Stimulated activated CD8-positive, alpha-beta memory T cell treated with anti-CD3 and anti-CD28 coated beads, Interleukin-15, amount 100 ng/mL, for 4 hours (primary cell): ENCODE measurements at places on chromosomes 7 and 10.
A peak's percentile ranks its signal among the peaks of the same experiment; 100 is the strongest.

- no peak for DNase-seq
These were observed 113.9 kb downstream of the DNAJC1 start for GRCh38 chr10:21889477-21890275.

DNA sequence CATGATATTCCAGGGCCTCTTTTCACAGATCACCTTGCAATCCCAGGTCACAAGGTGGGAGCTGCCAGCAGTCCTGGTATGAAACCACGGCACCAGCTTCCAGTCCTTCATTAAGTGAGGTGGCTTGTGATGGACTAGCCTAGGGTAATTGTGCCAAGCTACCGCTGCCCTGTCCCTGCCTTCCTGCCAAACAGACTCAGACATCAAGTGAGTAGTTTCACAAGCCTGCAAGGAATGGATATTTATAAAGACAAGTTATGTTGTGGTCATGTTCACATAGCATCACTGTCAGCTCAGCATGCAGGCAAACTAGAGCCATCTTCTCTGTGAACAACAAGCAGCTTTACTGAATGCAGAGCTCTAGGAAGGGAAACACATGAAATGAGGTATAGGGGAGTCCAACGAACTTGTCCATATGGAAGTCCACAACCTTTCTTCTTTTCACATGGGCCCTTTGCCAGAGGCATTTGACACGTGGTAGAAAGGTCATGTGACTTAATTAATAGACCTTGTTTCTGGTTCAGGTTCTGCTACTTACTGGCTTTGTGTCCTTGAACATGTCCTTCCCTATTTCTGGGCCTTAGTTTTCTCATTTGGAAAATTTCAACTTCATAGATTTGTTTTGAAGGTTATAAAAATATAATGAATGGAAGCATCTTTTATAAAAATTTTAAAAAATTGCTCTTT lies 1061.2 kb downstream of the KCNMA1 start:
- no peak for DNase-seq

GRCh38 chr10:28970231-28970630 lies 292.9 kb downstream of the BAMBI start:
- DNase-seq, result no peak

GRCh38 chr7:156684661-156685060 lies 44.1 kb downstream of the RNF32 start:
- no peak for DNase-seq

DNA sequence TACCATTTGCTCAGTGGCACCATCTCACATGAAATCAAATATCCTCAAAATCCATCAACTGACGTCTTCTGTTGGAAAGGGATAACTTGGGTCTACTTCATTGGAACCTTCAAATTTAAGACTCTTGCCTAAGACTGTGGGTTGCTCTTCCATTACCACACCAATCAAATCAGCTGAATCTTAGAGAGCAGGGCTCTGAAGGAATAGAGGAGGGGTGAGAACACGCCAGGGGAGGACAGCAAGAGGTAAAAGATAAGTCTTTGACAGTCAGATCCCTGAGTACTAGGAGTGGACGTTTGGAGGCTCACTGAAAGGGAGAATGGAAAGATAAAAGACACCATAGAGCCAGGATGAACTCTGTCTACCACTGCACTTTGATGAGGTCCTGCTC lies 107.5 kb downstream of the CCDC71L start:
- no peak for DNase-seq

DNA sequence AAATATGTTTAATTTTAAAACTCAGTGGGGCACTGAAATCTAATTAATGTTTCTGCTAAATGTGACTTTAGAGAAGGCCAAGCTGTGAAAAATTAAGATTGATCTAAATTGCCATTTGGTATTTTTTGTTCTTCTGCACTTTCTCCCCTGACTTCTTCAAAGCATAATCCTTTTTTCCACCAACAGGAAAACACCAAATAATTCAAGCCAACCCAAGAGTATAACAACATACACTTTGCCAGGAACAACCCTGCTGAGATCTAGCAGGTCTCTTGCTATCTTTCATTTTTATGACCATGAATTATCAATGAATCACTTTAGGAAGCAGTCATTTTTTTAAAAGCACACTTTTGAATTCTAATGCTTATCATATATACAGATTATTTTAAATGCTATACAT lies 100.1 kb downstream of the USP6NL start:
- no peak for DNase-seq

- DNase-seq, result no peak
These were observed 183.6 kb downstream of the PLXNA4 start for GRCh38 chr7:132392713-132393112.

- no peak for DNase-seq
These were observed 41.2 kb downstream of the PARD3 start for GRCh38 chr10:34773636-34774630.

GRCh38 chr10:43224321-43224720 lies 42.5 kb downstream of the RASGEF1A start:
- no peak for DNase-seq

DNA sequence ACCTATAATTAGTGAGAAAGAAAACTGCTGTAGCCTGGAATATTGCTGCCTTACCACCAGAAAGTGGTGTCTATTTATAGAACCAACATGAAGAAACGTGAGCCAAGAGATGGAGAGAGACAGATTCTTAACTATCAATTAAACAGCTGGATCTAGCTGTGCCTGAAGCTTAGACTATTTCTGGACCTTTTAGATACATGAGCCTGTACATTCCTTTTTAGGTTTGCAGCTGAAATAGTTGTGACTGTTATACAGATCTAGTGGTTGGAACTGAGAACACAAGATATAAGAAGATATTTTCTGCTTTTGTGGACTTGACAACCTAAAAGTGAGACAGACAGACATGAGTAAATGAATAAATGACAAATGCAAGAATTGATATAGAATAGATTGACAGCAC lies 73.4 kb downstream of the CDK14 start:
- no peak for DNase-seq

- no peak for DNase-seq
These were observed 77.9 kb upstream of the LRRN3 start for GRCh38 chr7:111012799-111013675.

- DNase-seq, result no peak
These were observed 443.7 kb downstream of the TYW1 start for GRCh38 chr7:67440321-67440720.

DNA sequence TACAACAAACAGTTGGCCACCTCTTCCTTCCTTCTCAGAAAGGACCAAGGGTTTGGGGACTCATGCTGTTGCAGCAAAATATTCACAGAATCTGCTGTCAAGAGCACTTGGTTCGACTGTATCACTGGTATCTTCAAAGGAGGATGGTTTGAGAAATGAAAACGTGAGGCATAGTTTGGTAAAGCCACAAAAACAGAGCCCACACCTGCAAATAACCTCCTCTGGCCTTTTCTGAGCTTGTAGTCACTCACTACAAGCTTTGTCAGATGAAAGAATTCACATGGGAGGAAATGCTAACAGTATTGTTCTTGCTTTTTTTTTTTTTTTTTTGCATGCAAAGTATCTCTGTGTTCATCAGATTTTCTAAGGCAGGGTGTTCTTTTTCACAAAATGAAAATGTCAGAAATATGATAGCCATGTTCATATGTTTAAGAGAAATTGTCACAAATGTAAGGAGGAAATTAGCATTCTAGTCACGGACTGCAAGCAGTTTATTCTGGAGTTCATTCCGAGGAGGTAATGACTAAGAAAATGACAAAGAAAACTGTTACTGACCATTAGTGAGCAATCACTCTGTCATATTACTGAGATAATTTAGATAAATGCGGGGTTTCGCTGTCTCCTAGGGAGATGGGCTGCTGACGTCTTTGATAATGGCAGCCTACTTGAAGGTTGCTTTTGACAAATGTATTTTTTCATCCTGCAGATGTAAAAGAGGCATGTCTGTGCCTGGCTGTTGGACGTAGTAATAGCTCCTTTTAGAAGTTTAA lies 117.8 kb upstream of the MYO3A start:
- no peak for DNase-seq

DNA sequence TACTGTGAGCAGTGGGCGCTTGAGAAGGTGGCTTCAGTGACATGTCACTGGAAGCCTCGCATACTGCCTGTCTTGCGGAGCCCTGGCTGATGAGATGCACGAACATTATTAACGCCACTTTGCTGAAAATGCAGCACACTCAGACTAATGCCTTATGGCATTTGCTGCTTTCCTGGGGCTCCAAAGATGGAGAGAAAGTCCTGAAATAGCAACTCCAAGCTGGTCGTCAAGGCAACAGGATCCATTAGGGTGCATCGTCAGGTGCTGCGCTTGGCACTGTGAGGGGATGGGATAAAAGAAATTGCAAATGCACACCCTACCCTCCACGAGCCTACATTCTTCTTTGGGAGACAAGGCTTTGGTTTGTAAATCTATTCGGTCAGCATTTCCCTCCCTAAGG lies 592.5 kb downstream of the TYW1 start:
- DNase-seq, result no peak

GRCh38 chr7:55365675-55366460 lies 731 bp downstream of the LANCL2 start:
- peak; percentile 88 for DNase-seq

DNA sequence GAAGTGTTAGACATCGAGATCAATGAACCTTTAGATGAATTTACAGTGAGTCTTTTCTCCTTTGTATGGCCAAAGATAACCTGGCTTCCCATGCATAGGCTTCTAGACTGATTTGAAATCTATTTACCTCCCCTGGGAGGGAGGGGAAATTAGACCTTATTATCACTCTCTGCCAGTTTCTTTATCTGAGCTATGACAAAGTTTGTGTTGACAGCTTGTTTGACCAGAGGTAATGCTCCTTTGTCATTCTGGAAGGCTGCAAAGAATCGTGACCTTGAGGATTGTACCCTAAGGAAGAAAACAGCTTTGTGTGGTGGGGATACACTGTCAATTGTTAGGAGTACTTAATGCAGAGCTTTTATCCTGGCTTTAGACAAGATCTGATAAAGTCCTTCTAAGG lies 36.4 kb downstream of the RBM33 start:
- DNase-seq, result no peak

- no peak for DNase-seq
These were observed 36.8 kb downstream of the MARCHF5 start for GRCh38 chr10:92327445-92328433.

DNA sequence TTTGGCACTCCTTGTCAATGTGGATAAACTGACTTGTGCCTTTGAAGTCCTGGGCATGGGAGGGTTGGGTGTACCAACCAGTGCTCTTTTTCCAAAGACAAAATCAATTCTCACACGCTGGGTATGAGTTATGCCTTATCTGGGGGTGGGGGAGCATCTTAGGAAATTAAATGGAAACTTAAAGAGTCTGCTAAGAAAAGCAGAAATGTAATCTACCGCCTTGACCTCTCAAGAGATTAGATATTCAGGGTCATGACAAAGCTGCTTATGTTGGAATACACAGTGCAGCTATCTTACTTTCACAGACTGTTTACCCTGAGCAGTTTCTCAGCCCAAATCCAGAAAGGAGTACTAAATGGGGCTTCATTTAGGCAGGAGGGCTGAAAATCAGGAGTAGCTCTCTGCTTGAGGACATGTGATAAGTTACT lies 2.6 kb downstream of the MEST start:
- DNase-seq, result no peak

- no peak for DNase-seq
These were observed 89.9 kb upstream of the PPP1R3A start for GRCh38 chr7:114008696-114009095.

- DNase-seq, result no peak
These were observed 76.7 kb upstream of the MTPN start for GRCh38 chr7:136053689-136054485.

GRCh38 chr7:116740755-116741462 lies 68.9 kb downstream of the MET start:
- no peak for DNase-seq

- no peak for DNase-seq
These were observed 12.6 kb downstream of the KLLN start for GRCh38 chr10:87850742-87851205.

DNA sequence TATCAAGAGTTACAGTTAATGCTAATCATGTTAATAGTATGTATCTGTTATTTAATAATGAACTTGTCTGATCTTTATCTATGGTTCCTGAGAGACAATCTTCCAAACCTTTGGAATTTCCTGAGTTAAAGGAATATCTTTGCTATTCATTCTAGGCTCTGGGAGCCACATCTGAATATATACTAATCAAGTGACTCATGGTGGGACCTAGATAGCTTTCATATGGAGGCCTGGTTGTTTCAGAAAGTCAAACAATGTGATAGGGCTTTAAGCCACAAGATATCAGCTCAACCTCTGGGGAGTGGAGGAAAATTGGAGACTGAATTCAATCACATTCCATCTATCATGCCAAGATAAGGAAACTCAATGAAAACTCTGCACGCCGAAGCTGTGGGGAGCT lies 746.4 kb downstream of the TNS3 start:
- DNase-seq, result no peak
